GM23248 (cell line): ENCODE measurements at places on chromosomes 1 and 21. TPM values are rescaled to one million over a fixed set of nuclear protein-coding genes. Genes with fewer than 3 reads are reported as not detected.
A peak's percentile ranks its signal among the peaks of the same experiment; 100 is the strongest.

- H3K27me3 ChIP-seq, result no peaks in the 10 kb centered on the region
- H3K4me3 ChIP-seq, result no peak overlapping the region
- no peak overlapping the region for H3K27ac ChIP-seq
- no peaks in the 10 kb centered on the region for H3K4me1 ChIP-seq
- H3K36me3 ChIP-seq, result 0 out of 2 replicates have a peak, but pooled peaks cover 4% of the 10 kb centered on the region
These were observed 51.9 kb upstream of the DMRTA2 start for GRCh38 chr1:50474859-50475809.

- DNase-seq, result no peak
- no peaks in the 10 kb centered on the region for H3K4me1 ChIP-seq
- H3K4me3 ChIP-seq, result no peak overlapping the region
- H3K27me3 ChIP-seq, result peaks cover 24% of the 10 kb centered on the region
These were observed 13.7 kb upstream of the TMEM51 start for GRCh38 chr1:15139654-15140350.

CYP4A22 gene
- not detected in 2 replicates for total RNA-seq

- H3K27me3 ChIP-seq, result no peaks in the 10 kb centered on the region
- no peaks in the 10 kb centered on the region for H3K36me3 ChIP-seq
- peaks cover 22% of the 10 kb centered on the region for H3K4me1 ChIP-seq
- H3K27ac ChIP-seq, result no peak overlapping the region
- DNase-seq, result peak; percentile 37
- no peak overlapping the region for H3K4me3 ChIP-seq
These were observed 13.1 kb downstream of the OPTC start for GRCh38 chr1:203506858-203507626.

GRCh38 chr1:116429821-116430374 is 56.9 kb downstream of the ATP1A1 start:
- no peaks in the 10 kb centered on the region for H3K36me3 ChIP-seq
- H3K4me1 ChIP-seq, result no peaks in the 10 kb centered on the region
- H3K27me3 ChIP-seq, result no peaks in the 10 kb centered on the region; the same call in 1 of the 2 replicates
- no peak overlapping the region for H3K27ac ChIP-seq
- DNase-seq, result no peak
- H3K4me3 ChIP-seq, result no peak overlapping the region

DNA sequence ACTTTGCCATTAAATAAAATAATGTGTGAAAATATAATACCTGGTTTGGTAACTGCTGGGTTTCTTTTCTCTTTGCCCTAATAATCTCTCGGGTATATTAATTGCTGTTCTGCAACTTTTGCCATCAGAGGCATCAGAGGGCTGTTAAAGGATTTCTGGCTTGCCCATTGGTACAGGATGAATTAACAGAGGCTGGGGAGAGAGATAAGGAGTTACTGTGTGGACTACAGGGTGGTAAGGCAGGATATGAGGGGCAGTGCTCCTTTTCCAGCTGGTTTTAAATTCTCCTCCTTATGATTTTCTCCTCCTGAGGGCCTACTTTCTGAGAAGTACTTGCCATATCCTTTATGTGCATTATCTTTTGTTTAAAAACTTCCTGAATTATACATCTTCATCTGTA is 48.3 kb downstream of the FGGY start:
- H3K4me3 ChIP-seq, result no peak overlapping the region
- H3K27ac ChIP-seq, result no peak overlapping the region
- DNase-seq, result no peak
- no peaks in the 10 kb centered on the region for H3K36me3 ChIP-seq
- no peaks in the 10 kb centered on the region for H3K27me3 ChIP-seq
- no peaks in the 10 kb centered on the region for H3K4me1 ChIP-seq

DNA sequence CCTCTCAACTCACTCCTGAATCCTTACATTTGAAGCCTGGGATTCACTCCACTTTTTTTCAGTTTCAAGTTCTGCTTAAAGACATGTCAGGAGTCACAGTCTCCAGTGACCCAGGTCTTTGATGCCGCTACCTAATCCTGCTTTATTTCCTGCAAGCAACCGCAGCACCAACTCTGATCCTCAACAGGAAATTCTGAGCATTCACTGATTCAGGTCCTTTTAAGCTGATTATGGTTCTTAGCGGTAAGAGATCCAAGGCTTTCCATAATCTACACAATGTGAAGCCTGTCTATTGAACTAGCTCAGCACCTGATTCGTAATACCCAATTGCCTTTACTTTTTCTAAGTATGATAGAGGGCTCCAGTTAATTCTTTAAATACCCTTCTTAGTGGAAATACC is 43.7 kb upstream of the PIGC start:
- DNase-seq, result no peak
- no peak overlapping the region for H3K4me3 ChIP-seq
- H3K27me3 ChIP-seq, result peaks cover 26% of the 10 kb centered on the region
- no peak overlapping the region for H3K27ac ChIP-seq
- no peaks in the 10 kb centered on the region for H3K4me1 ChIP-seq

RGS2 gene
- total RNA-seq, result 0.38 and 0.43 TPM in 2 replicates

DNA sequence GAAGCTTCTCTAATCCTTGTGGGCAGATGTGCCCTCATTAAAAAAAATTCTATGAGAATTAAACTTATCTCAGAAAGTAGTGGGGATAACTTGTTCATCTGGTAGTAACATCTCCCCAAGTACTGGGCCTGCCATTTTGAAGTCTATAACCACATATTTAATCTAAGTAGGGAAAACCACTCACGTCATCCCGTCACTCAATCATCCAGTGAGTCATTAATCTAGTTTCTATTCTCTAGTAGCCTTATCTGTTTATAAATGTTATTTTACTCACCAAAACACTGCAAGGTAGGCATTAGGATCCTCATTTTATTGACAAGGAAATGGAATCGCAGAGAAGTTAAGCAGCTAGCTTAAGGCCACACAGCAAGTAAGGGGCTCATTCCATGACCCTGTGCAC is 221.9 kb downstream of the ATG4C start:
- peaks cover 8% of the 10 kb centered on the region for H3K27me3 ChIP-seq
- no peak overlapping the region for H3K4me3 ChIP-seq
- H3K36me3 ChIP-seq, result no peaks in the 10 kb centered on the region
- H3K4me1 ChIP-seq, result no peaks in the 10 kb centered on the region

TMPRSS15 gene
- not detected in 2 replicates for total RNA-seq

DNA sequence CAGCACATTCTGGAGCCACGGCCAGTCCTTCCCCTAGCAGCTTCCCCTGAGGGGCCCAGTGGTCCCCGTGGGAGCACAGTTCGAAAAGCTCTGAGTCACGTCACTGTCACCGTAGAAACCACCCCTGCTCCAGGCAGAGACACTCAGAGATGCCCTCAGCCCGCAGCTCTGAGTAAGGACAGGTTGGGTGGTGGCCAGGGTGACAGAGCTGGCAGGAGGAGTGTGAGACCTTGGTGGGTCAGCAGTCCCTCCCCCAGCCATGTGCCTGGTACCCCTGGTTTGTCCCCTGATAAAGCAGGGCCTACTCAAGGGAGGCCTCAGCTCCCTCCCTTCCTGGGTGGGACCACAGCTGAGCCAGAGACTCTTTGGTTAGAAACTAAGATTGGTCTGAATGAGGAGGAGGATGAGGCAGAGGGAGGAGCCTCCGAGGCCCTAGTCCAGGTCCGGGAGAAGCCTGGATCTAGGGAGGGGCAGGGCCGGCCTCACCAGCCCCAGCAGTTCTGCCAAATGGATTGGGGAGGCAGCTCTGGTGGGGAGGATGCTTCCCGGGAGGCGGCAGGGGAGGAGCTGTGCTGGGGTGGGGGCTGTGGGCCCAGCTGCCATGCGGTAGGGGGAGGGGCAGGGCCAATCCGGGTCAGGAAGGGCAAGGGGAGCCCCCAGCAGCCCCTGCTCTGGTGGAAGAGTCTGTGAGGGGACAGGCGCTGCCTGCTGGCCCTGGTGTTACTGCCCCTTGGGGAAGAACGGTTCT is 55.2 kb downstream of the SLC9A1 start:
- peak overlapping the region; percentile 23; the same call in 1 of the 2 replicates for H3K4me3 ChIP-seq
- H3K27ac ChIP-seq, result peak overlapping the region; percentile 95
- peaks cover 30% of the 10 kb centered on the region for H3K4me1 ChIP-seq
- no peaks in the 10 kb centered on the region for H3K27me3 ChIP-seq
- no peaks in the 10 kb centered on the region for H3K36me3 ChIP-seq
- peak; percentile 98 for DNase-seq

DNA sequence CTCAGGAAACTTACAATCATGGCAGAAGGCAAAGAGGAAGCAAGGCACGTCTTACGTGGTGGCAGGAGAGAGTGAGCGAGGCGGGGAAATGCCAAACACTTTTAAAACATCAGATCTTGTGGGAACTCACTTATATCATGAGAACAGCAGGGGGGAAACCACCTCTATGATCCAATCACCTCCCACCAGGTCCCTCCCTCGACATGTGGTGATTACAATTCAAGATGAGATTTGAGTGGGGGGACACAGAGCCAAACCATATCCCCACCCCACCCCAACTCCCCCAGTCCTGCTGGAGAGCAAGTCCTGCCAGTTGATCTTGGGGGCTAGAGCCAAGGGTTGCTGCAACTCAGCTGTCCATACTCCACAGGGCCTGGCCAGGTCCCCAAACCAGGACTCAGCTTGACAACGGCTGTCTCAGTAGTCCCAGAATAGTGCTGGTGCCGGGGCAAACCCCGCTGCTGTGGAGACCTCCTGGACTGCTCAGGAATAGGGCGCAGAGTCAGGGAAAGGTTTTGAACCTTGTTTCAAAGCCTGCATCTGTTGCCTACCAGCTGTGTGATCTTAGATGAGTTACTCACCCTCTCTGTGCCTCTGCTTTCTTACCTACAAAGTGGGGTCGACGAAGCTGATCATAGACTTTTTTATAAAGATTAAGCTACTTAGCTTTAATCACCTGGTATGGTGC is 79.5 kb downstream of the STUM start:
- H3K4me3 ChIP-seq, result no peak overlapping the region
- H3K4me1 ChIP-seq, result peaks cover 7% of the 10 kb centered on the region; the same call in 1 of the 2 replicates
- no peaks in the 10 kb centered on the region for H3K27me3 ChIP-seq

DNA sequence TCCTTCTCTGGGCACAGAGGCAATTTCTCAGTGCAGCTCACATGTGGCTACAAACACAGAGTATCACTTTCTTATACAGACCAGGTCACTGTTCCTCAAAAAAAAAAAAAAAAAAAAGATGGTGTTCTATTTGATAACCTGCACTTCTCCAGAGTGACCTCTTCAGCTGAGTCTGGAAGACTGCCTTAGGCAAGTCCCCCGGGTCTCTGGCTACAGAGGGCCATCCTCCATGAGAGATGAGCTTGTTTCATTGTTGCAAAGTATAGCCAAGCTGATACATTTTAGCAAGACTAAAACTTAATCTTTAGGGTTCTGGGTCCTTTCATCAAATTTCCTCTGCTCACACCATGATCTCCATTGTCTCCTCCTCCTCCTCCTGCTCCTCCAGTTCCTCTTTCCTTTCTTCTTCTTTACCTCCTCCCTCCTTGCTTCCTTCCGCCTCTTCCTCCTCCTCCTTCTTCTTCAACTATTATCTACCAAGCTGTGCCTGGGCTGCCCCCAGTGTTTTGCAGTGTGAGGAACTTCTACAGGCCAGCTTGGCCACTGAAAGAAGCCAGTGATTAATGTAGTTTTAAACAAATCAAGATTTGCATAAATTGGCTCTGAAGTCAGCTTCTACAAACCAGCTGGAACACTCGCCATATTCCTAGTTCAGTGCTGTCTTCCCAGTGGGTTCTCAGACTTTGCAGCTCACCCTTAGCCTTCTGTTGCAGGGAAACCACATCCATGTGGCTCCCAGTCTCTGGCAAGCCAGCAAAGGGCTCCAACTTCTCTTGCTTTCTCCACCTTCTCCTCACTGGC is 139.4 kb downstream of the RUNX1 start:
- no peaks in the 10 kb centered on the region for H3K36me3 ChIP-seq
- no peaks in the 10 kb centered on the region for H3K27me3 ChIP-seq
- H3K4me3 ChIP-seq, result no peak overlapping the region
- H3K4me1 ChIP-seq, result peaks cover 36% of the 10 kb centered on the region
- DNase-seq, result peak; percentile 10

DNA sequence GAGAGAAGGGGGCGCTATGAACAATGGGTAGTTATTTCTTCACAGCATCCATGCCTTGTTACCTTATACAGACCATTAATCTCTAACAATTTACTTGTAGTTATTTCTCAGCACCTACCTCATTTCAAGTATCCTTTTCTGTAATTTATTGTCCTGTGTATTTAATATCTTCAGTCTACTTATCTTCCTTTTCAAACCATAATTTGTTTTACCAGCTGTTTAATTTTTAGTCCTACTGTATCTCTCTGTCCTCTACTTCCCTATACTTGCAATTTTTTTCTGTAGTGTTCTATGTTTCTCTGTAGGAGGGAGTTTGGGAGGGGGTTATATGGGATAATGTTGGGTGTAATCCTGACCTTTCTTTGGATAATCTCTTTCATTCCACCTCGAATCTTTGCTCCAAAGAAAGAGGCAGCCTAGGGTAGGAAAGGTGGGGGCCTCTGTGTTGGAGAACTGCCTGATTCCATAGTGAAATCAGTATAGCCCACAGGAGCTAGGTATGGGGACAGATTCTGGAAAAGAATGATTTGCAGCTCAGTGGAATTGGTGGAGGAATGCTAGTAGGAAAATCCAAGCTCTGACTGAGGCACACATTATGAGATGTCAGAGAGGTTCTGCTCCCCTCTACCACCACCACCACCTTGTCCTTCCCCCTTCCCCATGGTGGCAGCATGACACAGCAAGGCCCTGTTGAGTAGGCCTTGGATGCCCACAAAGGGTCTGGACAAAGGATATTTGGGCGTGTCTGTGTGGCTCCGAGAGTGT is 642 bp downstream of the MLLT11 start:
- H3K4me1 ChIP-seq, result peaks cover 43% of the 10 kb centered on the region
- 0 out of 2 replicates have a peak, but pooled peaks cover 2% of the 10 kb centered on the region for H3K36me3 ChIP-seq
- peak overlapping the region; percentile 74 for H3K27ac ChIP-seq

CFAP141 gene
- total RNA-seq, result not detected in 2 replicates
